ENCODE measurements at places on chromosomes 13 and 19. TPM values are rescaled to one million over a fixed set of nuclear protein-coding genes. Genes with fewer than 3 reads are reported as not detected.
A peak's percentile ranks its signal among the peaks of the same experiment; 100 is the strongest.

DNA sequence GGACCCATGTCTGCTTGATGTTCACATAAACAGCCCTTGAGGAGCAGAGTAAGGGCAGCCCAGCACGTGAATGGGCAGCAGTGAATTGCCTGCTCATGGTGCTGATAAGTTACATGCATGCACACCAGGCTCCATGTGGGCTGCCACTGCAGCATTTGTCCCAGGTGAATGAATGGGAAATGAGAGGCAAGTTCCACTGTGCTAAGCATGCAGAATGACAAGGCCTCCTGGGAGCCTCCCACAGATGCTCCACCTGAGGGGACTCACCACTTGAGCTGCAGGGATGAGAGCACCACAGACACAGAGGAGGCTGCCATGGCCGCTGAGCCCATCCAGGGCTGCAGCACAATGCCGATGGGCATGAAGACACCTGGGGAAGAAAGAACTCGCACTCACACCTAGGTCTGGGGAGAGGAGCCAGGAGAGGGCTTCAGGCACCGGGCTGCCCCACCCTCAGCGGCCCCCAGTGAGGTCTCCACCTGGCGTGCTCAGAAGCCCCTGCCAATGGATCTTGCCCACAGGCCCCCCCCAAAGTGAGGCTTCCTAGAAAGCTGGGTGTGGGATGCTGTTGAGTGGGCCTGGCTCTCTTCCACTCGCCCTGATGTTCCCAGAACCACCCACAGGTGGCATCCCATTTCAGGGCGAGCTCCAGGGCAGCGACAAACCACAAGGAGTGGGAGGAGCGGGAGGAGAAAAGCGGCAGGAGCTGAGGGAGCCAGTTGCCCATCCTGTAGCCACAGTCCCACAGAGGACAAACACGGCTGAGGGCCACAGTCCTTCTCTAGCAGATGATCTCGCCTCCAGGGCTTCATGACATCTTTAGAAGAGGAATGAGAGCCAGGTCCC, 73.8 kb downstream of the CCDC70 start:
- no peak for DNase-seq

DNA sequence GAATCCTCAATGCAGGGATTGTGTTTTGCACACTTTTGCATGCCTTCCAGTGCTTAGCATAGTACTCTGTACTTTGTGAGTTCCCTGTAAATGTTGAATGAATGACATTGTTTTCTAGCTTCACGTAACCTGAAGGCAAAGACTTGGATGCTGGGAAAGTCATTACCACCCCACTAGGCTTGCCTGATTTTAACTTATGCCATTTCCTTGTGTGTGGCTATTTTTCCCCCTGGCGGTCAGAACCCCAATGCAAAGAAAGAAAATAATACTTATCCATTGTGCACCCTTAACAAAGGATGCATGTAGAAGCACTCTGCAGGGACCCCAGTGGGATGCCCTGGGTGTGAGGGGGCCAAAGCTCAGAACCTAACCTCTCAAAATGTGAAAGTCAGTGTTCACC, 1.2 kb upstream of the ENOX1 start:
- no peak for DNase-seq

- DNase-seq, result no peak
These were observed 1.7 kb upstream of the S1PR4 start for GRCh38 chr19:3176715-3177501.

DNA sequence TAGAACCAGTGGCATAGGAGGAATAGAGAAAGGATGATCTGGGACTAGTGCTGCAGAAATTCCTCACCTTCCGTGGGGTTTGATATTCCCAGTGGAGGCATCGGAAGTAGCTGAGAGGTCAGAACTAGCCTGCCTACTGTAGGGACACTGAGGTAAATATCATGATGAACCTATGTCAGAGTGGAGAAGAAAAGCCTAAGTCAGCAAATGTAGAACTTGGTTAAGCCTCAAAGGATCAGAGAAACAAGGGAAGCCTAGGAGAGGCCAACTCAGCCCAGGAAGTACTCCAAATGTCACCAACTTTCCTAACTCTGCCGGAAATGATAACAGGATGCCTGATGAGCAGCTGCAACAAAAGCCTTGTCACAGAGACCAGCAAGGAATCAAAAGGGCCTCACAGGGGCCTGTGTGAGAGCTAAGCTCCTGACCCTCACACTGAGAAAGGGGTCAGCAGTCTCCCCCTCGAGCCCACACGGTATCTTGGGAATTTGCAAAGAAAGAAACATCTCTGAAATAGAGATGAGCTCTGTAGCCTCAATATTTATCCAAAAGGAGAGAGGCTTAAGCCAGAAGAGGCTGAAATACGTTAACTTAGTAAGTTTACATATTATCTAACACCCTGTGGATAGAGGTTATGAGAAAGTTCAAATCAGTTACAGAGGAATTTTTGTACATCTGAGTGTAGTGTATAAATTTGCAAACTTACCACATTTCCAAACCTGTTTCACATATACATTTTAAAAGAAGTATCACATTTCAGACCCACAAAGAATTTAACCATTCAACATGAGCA, 1064.3 kb downstream of the DIAPH3 start:
- DNase-seq, result no peak

GRCh38 chr19:15248648-15249527, 16.6 kb upstream of the EPHX3 start:
- DNase-seq, result peak; percentile 77

- DNase-seq, result no peak
These were observed 8.8 kb downstream of the SPPL2B start for GRCh38 chr19:2337329-2337707.

DNA sequence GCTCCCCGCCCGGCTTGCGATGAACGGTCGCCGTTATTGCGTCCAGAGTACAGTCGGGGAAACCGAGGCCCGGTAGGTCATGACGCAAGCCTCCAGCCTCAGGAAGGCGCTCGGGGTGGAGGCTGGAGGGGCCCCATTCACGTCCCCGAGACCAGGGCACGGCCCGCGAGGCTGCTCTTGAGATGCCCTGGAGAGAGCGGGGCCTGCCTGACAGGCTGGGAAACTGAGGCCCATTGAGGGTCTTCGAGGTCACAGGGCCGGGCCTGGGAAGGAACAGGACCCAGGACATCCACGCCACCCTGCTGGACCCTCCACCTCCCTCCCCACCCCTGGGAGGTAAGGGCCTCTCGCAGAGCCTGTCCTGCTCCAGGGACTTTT, 367 bp downstream of the NDUFS7 start:
- DNase-seq, result no peak

GRCh38 chr19:488505-489417, 7.5 kb upstream of the MADCAM1 start:
- DNase-seq, result peak; percentile 87

- DNase-seq, result no peak
These were observed 10.6 kb downstream of the DCAF15 start for GRCh38 chr19:13962699-13963602.

DNA sequence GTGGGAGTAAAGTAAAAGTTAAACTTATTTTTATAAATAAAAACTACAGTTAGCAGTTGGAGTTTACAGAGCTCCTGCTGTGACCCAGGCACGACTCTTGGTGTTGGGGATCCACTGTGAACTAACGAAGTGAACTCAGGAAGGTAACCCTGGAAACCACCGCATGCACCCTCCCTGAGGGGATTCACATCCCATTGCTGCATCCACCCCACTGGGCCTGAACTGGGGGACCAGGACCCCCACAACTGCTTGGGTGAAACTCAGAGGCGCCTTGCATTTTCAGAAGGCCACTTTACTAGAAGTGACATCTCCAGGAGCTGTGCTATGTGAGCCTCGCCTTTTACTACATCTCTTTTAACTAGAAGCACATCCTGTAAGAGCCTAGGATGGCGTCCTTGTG, 166.4 kb downstream of the TEX29 start:
- DNase-seq, result no peak

GRCh38 chr13:35953537-35954206, 177.5 kb downstream of the DCLK1 start:
- DNase-seq, result peak; percentile 86

DNA sequence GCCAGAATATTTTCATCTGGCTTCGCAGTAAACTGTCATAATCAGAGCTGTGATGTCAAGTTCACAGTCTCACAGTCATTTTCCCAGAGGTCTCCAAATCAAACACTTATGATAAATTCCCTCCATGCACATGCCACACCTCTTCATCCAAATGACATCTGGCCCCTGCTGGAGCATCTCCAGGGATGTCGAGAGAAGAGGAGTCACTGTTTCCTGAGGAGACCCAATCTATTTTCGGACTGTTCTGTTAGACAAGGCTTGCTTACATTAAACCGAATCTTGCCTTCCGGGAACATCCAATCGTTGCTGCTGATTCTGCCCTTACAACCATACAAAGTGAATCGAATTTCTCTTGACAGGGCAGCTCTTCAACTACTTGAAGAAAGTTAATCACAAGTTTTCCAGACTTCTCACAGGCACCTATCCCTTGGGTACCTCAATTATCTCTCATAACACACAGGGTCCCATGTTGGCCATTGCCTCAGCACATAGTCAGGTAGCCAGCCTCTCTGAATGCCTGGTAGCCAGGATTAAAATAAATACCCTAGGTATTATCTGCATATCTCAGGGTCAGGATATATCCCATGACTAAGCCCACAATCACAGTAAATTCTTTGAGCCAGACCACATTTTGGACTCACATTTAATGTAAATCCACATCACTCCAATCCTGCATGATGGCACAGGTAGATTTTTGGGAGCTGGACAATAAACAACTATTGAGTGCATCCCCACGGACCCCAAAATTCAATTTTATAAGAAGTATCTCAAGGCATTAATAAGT, 182.5 kb downstream of the ABCC4 start:
- DNase-seq, result no peak

DNA sequence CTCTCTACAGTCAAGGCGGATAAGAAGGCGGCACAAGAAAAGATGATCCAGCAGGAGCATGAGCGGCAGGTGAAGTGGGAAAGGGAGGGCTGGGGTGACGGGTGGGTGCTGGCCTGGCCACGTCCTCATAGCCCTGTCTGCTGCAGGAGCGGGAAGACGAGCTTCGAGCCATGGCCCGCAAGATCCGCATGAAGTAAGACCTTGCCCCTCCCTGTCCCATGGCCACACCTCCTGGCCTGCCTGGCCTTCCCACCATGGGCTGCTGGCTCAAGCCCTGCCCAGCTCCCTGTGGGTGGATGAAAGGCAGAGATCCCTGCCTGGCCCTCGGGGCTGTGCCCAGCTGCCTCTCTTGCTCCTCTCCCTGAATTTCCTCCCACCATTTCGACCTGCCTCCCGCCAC, 7.2 kb downstream of the ZNF296 start:
- DNase-seq, result no peak

DNA sequence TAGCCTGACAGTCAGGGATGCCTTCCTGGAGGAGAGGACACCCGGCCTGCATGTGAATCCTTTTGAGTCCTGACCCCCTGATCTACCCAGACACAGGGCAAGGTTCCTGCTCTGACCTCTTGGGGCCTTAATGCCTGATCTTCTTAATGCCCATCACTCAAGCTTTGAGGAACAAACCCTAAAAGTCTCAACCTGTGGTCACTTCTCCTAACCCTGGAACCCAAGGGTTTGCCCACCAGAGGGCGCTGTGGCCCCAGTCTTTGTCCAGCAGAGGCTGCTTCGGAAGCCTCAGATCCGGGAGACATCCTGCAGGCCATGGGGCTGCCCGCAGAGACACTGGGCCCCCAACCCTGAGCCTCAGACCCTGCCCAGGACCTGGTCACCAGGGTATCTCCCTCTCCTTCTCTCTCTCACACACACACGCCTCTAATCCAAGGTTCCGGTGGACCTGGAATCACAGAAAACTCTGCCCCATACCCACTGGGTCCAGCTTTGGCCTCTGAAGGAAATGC, 9.8 kb upstream of the DPF1 start:
- DNase-seq, result peak; percentile 81

DNA sequence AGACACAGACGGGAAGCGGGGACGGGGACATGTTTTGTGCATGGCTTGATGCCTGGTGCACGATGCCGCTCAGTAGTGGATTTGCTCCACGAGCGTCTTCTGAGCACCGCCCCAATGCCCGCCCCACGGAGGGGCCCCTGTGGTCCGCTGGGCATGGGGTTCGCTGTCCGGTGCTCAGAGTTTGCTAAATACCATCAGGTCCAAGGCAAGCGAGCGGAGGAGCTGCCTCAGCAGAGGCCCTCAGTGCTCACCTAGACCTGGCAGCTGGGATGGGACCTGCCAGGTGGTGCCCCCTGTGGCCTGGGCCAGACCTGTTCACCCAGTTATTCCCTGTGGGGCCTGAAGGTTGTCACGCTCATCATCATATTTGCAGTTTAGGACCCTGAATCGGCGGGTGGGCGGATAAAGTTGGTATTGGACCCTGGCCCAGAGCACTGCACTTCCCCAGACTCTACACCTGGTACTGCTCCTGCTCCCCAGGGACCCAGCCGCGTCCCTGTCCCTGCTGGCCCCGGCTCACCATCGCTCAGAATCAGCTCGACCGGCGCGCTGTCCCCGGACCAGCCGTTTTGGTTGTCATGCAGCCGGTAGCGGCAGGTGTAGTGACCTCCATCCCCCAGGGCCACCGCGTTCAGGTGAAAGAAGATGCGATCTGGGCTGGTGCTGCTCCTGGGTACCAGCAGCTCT, 2.3 kb downstream of the A1BG start:
- no peak for DNase-seq

GRCh38 chr13:82657471-82657870, 1224.8 kb downstream of the SLITRK1 start:
- DNase-seq, result no peak

DNA sequence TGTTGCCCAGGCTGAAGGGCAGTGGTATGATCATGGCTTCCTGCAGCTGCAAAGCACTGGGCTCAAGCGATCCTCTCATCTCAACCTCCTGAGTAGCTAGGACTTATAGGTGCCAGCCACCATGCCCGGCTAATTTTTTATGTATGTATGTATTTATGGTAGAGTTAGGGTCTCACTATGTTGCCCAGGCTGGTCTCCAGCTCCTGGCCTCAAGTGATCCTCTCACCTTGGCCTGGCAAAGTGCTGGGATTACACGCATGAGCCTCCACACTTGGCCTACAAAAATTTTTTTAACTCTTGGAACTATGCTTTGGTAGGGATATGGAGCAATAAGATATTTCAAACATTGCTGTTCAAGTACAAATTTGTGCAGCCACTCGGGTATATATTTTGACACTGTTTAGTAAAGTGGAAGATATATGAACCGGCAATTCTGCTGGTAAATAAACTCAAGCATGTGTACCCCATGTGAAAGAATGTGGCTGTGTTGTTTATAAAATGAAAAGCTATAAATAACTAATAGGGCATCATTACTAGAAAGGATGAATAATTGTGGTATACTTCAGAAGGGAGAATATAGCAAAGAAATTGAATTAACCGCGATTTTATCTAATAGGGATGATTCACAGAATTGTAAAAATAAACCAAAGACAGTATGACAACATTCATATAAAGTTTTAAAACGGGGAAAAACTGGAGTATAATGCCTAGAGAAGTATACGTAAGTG, 1.1 kb downstream of the ZNF566 start:
- no peak for DNase-seq

DNA sequence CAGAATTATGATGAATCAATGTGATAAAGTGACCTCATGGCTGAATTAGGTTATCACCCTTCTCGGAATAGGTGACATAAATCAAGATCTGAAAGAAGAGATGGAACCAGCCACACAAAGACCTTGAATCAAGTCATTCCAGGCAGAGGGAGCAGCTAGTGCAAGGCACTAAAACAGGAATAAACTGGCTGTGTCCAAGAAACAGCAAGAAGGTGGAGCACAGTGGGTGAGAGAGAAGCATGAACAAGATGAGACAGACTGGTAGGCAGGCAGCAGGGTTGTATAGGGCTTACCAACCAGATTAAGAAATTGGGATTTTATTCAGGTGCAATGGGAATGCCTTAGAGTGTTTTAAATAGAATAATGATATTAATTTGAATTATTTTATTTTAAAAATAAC, 470.3 kb downstream of the PCDH20 start:
- DNase-seq, result no peak

Gene MBD3L2
- not detected for total RNA-seq

Gene HCN2
- 0.59 TPM for total RNA-seq

Gene FCER2
- not detected for total RNA-seq

Gene CD22
- total RNA-seq, result 22.8 TPM

Gene VASP
- total RNA-seq, result 39.1 TPM

Gene MAMSTR
- 7.2 TPM for total RNA-seq

All from tibial nerve (tissue), 4 donors.